NCI-H524 treated with DMSO at 0.1 percent for 48 hours (cell line): ENCODE measurements at places on chromosomes 16 and 17.

DNA sequence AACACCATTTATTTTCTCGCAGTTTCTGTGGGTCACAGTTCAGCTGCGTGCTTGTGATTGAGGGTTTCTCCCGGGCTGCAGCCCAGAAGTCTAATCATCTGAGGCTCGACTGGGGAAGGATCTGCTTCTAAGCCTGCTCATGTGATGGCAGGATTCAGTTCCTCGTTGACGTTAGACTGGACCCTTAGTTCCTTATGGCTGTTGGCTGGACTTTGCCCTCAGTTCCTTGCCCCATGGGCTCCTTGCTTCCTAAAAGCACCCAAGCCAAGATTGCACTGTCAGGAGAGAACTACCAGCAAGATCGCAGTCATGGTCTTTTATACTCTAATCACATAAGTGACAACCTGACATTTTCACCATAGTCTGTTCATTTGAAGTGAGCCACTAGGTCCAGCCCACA is 250.0 kb downstream of the PRKCA start:
- DNase-seq: no peak

DNA sequence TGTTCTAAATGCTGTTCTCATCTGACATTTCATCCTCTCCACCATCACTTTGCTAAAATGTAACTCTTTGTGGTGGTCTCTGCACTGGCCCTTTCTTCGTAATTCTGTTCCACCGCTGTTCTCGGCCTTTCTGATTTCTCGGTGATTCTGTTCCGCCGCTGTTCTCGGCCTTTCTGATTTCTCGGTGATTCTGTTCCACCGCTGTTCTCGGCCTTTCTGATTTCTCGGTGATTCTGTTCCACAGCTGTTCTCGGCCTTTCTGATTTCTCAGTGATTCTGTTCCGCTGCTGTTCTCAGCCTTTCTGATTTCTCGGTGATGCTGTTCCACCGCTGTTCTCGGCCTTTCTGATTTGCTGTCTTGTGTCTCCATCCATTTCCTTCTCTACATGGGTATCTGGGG is 12.3 kb downstream of the FOXF1 start:
- no peak for DNase-seq

DNA sequence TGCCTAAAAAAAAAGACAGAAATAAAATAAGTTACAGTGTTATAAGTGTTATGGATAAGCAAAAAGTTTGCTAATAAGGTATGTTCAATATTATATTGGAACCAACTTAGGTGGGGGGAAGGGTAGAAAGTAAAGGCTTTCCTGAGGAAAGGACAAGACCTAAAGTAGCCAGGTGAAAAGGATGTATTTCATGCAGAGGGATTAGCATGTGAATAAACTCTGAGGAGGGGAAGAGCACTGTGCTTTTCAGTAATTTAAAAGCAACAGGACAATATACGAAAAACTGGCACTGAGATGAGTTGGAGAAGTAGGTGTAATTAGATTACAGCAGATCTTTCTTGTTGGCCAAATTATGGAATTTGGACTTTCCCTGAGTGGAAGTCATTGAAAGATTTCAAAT is 7.6 kb downstream of the TOP2A start:
- no peak for DNase-seq

DNA sequence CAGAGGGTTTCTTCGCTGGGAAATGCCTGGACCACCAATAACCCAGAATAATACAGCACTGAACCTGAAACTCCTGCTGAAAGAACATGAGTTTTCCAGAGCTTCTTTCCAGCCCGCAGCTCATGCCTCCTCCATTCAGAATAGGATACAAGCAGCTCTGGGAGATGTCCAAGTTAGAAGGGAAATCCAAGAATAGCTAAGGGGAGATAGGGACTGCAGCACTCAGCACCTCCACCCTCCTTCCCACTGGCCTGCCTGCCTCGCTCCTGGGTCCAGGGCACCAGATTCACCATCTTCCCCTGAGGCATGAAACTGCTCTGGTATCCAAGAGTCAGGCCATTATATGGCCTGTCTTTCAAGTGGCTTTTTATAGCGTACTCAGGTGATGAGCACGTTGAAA is 4.1 kb downstream of the KRT31 start:
- no peak for DNase-seq

GRCh38 chr17:41773190-41773588 is 13.3 kb downstream of the JUP start:
- no peak for DNase-seq

GRCh38 chr16:78256686-78257375 is 157.4 kb downstream of the WWOX start:
- no peak for DNase-seq

GRCh38 chr17:50170662-50171370 is 5.0 kb downstream of the SGCA start:
- no peak for DNase-seq

DNA sequence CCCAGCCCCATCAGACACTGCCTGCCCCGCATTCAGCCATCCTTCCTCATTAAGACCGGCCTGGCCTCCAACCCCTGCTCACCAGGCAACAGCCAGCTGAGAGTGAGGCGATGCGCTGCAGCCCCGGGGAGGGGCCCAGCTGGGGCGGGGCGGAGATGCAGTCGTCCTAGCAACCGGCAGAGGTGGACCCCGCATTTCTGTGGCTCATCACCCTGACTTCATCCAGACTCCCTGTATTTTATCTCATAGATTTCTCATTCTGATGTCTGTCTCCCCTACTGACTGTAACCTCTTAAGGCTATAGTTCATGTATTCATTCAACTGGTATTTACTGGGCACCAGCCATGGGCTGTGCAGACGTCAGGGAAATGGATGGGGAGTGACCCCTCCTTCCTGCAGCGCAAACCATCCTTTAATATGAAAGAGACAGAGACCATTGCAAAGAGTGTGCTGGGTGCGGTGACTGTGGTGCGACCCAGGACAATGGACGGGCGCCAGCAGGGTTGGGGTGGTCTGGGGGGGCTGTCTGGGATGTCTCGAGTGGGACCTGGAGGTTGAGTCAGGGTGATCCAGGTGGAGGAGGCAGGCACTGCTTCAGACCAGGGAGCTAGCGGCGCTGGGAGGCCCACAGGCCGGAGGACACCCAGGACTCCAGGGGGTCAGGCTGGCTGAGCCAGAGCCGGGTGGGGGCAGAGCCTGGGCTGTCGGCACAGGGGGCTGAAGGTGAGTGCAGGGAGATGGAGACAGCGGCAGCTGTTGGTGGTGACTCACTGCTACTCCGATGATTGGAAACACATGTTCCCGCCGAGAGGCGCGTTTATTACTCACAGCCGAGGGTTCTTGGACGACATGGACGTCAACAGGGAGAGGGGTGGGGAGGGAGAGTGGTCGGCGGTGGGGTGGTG is 10.5 kb upstream of the TIMP2 start:
- peak; percentile 74 for DNase-seq

GRCh38 chr16:4383591-4384444 is 12.2 kb downstream of the VASN start:
- DNase-seq: no peak

GRCh38 chr16:88885693-88886280 is 19.3 kb upstream of the PABPN1L start:
- no peak for DNase-seq

- DNase-seq: no peak
Measured at GRCh38 chr17:70869402-70870085, 700.2 kb downstream of the KCNJ2 start.

GRCh38 chr17:40071313-40072039 is 8.7 kb downstream of the THRA start:
- no peak for DNase-seq

GRCh38 chr16:29310852-29311314 is 95.6 kb downstream of the NPIPB11 start:
- DNase-seq: no peak

- no peak for DNase-seq
Measured at GRCh38 chr17:44279666-44280391, 11.9 kb upstream of the SLC4A1 start.

GRCh38 chr17:56708220-56708558 is 114.7 kb downstream of the NOG start:
- DNase-seq: no peak

GRCh38 chr16:47016700-47017133 is 43.2 kb upstream of the DNAJA2 start:
- no peak for DNase-seq

DNA sequence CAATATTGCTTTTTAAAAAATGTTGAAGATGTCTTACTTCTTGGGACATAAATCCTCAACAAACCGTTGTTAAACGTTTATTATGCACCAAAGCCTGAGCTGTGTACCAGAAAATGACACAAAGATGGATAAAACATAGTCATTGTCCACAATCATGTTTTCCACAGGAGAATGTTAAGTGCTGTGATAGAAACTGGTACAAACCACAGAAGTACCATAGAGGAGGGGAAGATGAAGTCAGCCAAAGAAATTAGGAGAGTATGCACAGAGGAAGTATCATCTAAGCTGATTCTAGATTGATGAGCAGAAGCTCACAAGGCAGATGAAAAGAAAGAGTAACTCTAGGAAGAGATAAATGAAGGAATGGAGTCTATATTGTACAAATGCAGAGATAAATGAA is 142.6 kb upstream of the HLF start:
- DNase-seq: no peak

DNA sequence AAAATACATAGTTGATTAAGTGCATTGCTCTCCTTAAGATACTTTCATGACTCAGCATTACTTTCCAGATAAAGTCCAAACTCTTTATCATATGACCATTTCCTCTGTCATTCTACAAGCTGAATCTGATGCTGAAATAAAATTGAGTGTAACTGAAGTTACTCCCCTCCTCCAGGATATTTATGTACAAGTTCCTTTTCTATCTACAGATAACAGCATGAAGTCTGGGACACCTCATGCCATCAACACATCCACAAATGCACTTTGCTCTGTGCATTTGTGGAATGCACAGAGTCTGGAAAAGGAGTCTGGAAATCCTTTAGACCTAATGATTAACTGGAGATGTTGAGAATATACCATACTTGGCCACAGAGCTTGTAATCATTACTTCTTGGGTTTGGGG is 60.5 kb downstream of the ACSM2B start:
- no peak for DNase-seq

DNA sequence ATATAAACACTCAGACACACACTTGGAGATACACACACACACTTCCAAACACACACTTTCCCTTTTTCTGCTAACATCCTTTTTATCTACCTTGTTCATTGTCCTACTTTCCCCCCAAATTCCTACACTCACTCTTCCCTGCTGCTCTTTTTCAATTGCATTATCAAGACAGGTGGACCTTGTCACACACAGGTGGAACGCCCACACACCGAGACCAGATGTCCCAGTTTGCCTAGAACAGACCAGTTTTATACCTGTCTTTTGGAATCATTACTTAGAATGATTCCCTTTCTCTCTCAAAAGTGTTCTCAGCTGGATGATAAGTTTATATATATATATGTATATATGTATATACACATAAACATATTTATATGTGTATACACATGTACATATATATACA is 50.7 kb upstream of the ARHGAP44 start:
- no peak for DNase-seq

GRCh38 chr16:62711797-62712196 is 675.6 kb upstream of the CDH8 start:
- DNase-seq: no peak

GRCh38 chr17:81568416-81568815 is 16.3 kb upstream of the FAAP100 start:
- no peak for DNase-seq

DNA sequence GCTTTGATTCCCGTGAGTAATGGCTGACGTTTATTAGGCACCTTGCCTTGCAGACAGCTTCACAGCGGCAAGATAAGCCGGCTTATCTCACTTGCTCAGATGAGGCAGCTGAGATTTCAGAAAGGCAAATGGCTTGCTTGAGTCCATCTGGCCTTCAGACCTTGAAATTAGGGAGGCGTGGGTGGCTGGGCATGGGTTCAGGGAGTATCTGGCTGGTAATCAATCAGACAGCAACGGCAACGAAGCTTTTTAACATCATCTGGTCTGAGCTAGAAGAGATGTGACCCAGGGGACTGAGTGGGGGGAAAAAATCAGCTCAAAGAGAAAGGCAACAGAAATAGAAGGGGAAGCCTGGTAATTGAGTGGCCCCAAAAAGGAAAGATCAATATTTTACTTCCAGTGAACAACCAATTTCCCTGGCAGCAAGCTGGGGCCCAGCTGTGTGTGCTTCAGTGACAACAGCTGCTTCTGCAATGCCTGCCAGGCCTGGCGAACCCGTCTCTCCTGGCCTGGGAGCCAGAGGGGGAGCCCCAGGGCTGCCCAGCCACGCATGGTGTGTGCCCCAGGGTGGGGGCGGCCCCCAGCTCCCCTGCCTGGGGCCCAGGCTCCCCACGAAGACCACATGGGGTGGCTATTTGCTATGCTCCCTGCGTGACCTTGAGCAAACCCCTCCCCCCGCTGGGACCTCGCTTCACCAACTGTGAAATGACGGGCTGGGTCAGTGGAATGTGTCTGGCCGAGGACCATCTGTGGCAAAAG is 34.0 kb downstream of the RAB11FIP4 start:
- peak; percentile 30 for DNase-seq

DNA sequence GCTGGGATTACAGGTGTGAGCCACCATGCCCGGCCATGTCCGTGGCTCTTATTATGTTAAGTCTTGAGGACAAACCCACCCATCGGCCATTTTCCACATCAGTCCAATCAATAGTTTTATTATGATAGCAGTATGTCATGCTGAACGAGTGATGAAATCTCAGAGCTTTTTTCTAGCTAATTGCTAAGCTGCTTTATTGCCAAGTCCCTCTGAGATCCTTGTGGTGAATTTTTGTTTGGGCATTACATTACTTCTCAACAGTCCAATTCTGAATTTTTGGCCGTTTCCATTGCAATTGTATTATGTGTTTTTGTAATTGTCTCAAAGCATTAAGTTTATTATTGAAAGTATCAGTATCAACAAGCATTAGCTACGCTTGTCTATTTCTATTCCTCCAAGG is 10.9 kb downstream of the RNF112 start:
- DNase-seq: no peak

DNA sequence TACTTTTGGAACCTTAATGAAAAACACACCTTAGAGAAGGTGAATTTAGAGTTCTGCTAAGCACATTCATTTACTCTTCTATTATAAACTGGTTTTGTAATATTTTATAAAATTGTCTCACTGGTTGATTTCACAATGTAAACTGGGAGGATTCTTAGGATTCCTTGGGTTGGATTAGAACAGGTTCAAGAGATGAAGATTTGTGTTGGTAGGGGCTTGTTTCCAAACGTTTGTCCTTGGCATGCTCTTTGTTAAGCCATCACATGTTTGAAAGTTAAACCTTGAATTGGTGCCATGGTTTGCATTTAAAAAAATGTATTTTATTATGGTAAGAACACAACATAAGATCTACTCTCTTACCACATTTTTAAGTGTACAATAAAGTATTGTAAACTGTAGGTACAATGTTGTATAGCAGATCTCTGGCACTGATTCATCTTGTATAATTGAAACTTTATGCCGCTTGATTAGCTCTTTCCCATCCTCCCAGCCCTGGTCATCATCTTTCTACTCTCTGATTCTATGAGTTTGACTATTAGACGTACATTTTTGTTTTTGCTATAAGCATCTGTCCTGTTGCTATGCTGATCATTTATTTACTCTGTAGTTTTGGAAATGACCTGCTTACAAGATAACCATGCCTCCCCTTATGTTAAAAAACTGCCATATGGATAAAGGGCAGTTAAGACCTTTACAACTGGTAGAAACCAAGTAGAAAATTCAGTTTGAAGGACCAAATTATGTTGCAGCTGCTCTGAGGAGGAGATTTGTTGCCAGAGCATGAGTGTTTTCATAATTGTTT is 9.6 kb downstream of the FTO start:
- DNase-seq: peak; percentile 50

GRCh38 chr17:28227316-28228108 is 91.5 kb upstream of the TMEM97 start:
- DNase-seq: no peak

- no peak for DNase-seq
Measured at GRCh38 chr17:42266918-42267766, 9.0 kb downstream of the STAT5B start.
